NCI-H187 treated with DMSO at 0.1 percent for 48 hours (cell line): ENCODE measurements at places on chromosomes 4 and X.

GRCh38 chr4:38177035-38177546 lies 216.9 kb downstream of the PTTG2 start:
- DNase-seq = no peak

DNA sequence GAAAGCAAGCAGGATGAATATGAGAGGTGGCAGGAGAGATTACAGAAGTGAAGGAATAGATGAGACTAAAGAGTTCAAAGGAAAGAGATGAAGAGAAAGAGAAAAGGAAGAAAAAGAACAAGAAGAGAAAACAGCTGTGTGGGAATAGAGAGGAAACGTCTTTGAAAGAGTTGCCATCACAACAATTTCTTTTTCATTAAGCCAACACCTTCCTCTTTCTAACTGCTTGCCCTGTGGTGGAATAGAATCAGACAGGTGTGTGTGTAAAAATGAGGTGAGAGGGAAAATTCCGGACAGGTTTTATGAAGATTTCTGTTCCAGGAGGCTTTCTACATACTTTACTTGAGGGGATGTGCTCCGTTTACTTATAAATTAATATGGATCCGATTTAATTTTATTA lies 28.8 kb downstream of the DTHD1 start:
- no peak for DNase-seq

- DNase-seq = no peak
Measured at GRCh38 chrX:138709886-138710791, 1.4 kb downstream of the FGF13 start.

- DNase-seq = no peak
Measured at GRCh38 chr4:156362581-156362980, 408.9 kb upstream of the CTSO start.

GRCh38 chr4:38184404-38184803 lies 224.2 kb downstream of the PTTG2 start:
- no peak for DNase-seq

- DNase-seq = no peak
Measured at GRCh38 chrX:100648458-100649417, 4.7 kb downstream of the SRPX2 start.

GRCh38 chr4:100189820-100190642 lies at the start of gene DDIT4L:
Gene DDIT4L, minus strand, starts transcription at chr4:100190468. Its CDS starts 485 bp downstream, at chr4:100189983.
- no peak for DNase-seq

DNA sequence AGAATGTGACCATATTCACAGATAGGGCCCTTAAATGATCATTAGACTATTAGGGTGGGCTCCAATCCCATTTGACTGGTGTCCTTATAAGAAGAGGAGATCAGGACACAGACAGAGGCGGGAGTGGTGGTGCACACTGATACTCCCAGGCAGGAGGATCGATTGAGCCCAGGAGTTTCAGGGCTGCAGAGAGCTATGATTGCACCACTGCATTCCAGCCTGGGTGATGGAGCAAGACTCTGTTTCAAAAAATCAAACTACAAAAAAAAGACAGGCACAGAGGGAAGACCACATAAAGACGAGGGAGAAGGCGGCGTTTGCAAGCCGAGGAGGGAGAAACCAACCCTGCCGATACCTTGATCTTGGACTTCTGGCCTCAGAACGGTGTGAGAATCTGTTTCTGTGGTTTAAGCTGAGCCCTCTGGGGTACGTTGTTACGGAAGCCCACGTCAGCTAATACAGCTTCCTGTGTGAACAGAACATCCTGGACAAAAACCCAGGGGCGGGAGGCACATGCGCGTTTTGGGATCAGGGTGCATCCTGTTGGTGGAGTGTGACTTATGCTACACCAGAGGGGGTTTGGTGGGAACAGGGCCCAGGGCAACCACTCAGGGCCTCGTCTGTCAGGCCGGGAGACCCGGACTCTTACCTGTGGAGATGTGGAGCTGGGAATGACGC lies 211.8 kb upstream of the PSAPL1 start:
- DNase-seq = no peak

DNA sequence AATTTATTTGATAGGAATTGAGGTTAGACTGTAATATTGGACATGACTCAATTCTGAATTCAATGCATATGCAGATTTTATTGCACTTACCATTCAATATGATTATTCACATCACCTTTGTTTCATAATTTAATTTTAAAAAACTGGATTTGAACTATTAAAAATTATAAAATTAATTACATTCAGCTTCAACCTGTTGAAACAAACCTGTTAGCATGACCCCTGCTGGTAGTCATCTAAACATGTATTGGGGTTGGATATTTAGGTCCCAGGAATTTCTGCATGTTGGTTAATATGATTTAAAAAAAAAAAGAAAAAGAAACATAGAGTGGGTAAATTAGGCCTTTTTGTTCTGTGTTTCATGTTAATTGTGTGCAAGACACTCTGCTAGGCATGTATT lies 85.9 kb downstream of the ARSJ start:
- no peak for DNase-seq

DNA sequence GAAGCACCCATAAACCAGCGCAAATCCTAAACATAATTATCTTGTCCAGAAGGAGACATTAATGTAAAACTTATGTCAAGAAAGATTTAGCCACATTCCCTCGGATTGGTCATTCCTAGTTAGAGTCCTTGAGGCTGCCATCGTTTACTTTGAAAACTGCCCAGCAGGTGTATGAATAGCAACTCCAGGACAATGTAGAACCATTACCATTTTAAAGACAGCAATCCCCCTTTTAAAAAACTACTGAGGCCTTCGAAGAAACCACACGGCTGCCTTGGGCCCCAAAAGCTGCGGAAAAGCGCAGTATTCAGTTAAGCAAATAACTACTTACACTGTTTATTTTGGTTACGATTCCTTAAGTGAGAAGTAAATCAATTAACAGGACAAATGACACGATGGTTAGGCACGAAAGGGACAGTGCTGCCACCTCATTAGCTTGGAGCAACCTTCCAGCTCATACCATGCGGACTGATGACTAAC lies 822 bp upstream of the SGMS2 start:
- DNase-seq = no peak

- no peak for DNase-seq
Measured at GRCh38 chrX:155086202-155086840, 15.0 kb downstream of the BRCC3 start.

DNA sequence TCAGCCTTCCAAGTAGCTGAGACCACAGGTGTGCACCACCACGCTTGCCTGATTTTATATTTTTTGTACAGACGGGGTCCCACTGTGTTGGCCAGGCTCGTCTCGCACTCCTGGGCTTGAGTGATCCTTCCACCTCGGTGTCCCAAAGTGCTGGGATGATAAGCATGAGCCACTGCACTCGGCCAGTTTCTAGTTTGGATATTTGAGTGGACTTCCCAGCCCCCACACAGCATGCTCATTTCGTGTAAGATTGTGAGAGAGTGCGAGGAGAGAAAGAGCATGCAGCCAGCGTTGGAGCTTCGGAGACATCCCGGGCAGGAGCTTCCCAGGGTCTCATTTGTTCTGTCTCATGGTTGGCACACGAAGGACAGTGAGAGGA lies 31.8 kb downstream of the ARSD start:
- DNase-seq = no peak

DNA sequence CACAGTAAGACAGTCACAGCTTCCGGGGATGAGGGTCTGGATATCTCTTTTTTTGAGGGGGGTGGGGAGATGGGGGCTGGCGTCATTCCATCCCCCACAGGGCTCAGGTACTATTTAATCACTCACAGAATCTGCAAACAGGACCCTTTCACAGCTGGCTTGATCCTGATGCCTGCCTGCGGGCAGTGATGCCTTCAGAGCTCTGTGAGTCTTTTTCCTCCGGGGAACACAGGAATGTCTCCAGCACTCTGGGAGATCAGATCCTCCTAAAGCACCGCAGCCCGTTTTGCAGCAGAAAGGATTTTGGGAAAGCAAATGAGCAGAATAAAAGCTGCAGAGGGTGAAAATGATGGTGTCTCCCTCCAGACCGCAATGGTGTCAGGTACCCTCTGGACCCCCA lies 13.2 kb upstream of the SHOX start:
- no peak for DNase-seq
